Neural progenitor cell (in vitro differentiated cells): ENCODE measurements at places on chromosomes 4 and X. TPM values are rescaled to one million over a fixed set of nuclear protein-coding genes. Genes with fewer than 3 reads are reported as not detected.

The CSAG1 gene
- not detected in 2 replicates for total RNA-seq

The PDE6B gene
- 4.3 and 19.5 TPM in 2 replicates for total RNA-seq

The EDA2R gene
- 8.0 and 8.8 TPM in 2 replicates for total RNA-seq

The CLDN22 gene
- not detected in 2 replicates for total RNA-seq

The CCKAR gene
- not detected in 2 replicates for total RNA-seq

The SOWAHD gene
- total RNA-seq = 0.50 TPM in 1 of 2 replicates, not detected in the other

The NLGN4X gene
- 10.1 and 17.6 TPM in 2 replicates for total RNA-seq

The IL21 gene
- not detected in 2 replicates for total RNA-seq

The LRPAP1 gene
- total RNA-seq = 48.3 and 76.1 TPM in 2 replicates

The UGT8 gene
- 2.8 and 4.3 TPM in 2 replicates for total RNA-seq

The FAM47A gene
- not detected in 2 replicates for total RNA-seq

The CXCL9 gene
- not detected in 2 replicates for total RNA-seq

The SPP1 gene
- total RNA-seq = 0.54 and 1.1 TPM in 2 replicates

The ARHGAP6 gene
- total RNA-seq = 1.1 and 1.2 TPM in 2 replicates

The KLB gene
- not detected in 2 replicates for total RNA-seq

The CPLX1 gene
- not detected in 2 replicates for total RNA-seq

The MYOZ2 gene
- not detected in 2 replicates for total RNA-seq

The LRAT gene
- 0.81 and 0.94 TPM in 2 replicates for total RNA-seq

The TEX13D gene
- not detected in 2 replicates for total RNA-seq

The PI4K2B gene
- 16.1 and 20.3 TPM in 2 replicates for total RNA-seq

The UGT2B15 gene
- total RNA-seq = not detected in 2 replicates

The EDA gene
- total RNA-seq = 6.8 and 7.4 TPM in 2 replicates

The RAP1GDS1 gene
- 37.4 and 65.1 TPM in 2 replicates for total RNA-seq

The MID1 gene
- total RNA-seq = 22.8 and 29.5 TPM in 2 replicates

The USP51 gene
- 6.6 and 8.6 TPM in 2 replicates for total RNA-seq

The GPRIN3 gene
- total RNA-seq = 0.15 TPM in 2 replicates

The GAB3 gene
- total RNA-seq = not detected in 2 replicates

The FAM9B gene
- not detected in 2 replicates for total RNA-seq

The GAGE2A gene
- not detected in 2 replicates for total RNA-seq

The CENPI gene
- total RNA-seq = 51.3 and 60.6 TPM in 2 replicates

The MTMR8 gene
- total RNA-seq = 0.50 and 0.51 TPM in 2 replicates

The DUX4 gene
- not detected in 2 replicates for total RNA-seq

The NDST4 gene
- total RNA-seq = 1.2 and 1.5 TPM in 2 replicates

The NUDT10 gene
- total RNA-seq = 23.9 and 31.3 TPM in 2 replicates

The CYP4V2 gene
- total RNA-seq = 0.37 and 1.3 TPM in 2 replicates
